ENCODE measurements at places on chromosomes 5 and 9.
A peak's percentile ranks its signal among the peaks of the same experiment; 100 is the strongest.

DNA sequence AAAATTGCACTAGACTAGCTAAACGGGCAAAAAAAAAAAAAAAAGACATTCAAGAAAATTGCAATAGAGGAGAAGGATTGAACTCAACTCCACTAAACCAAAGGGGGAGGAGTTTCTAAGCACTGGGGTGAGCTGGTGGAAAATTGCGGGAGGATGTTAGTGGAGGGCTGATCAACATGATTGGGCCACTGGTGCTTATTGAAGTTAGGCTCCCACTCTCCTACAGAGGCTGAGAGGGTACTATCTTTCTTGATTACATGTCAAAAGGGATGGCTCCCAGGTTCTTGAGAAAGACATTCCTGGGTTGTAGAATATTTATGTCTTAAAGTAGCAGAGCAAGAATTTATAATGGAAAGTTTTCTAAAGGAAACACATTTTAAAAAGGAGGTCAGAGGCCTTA lies 38.0 kb downstream of the CAMK4 start:
- H3K27me3 ChIP-seq = no peaks in the 10 kb centered on the region
- H3K36me3 ChIP-seq = peaks cover 53% of the 10 kb centered on the region
- no peak overlapping the region for H3K27ac ChIP-seq
- no peak for DNase-seq

GRCh38 chr9:120345379-120345778 lies 234.6 kb downstream of the CDK5RAP2 start:
- H3K27me3 ChIP-seq = peaks cover 8% of the 10 kb centered on the region
- no peak overlapping the region for H3K27ac ChIP-seq
- H3K4me1 ChIP-seq = no peaks in the 10 kb centered on the region
- no peak for DNase-seq

DNA sequence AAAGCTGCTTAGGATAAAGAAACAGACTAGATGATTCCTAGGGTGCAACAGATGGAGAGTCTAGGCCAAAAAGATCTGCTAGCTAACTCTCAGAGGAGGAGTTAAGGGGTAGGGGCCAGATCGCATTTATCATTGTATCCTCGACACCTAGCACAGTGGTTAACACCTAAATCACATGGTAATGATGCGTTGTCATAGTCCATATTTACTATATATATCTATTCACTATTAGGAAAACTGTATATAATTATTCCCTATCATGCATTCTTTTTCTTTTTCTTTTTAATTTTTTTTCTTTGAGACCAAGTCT lies 92.8 kb upstream of the SLC44A1 start:
- no peak overlapping the region for H3K27ac ChIP-seq
- no peaks in the 10 kb centered on the region for H3K4me1 ChIP-seq
- H3K27me3 ChIP-seq = peaks cover 7% of the 10 kb centered on the region
- DNase-seq = no peak

GRCh38 chr5:145141534-145141933 lies 693.6 kb downstream of the PRELID2 start:
- no peaks in the 10 kb centered on the region for H3K4me1 ChIP-seq
- no peak for DNase-seq
- no peaks in the 10 kb centered on the region for H3K27me3 ChIP-seq
- no peak overlapping the region for H3K27ac ChIP-seq
- no peak overlapping the region for H3K4me3 ChIP-seq

DNA sequence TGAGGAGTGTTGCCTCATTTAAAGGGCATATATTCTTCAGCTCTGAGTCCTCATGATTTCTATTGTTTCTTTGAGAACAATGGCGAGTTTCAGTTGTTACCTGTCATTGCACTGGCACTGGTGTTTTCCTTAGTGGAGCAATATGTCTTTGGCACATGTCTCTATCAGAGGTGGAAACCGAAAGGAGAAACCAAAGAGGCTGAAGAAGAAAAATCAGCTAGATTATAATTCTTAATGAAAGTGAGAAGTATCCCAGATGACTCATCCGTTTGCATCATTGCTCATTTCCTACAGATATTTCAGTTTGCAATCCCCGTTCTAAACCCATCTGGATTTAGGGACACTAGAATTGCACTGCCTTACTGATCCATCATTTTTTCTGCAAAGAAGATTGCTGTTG lies 324.6 kb downstream of the TMEM232 start:
- no peaks in the 10 kb centered on the region for H3K36me3 ChIP-seq
- H3K4me3 ChIP-seq = no peak overlapping the region
- no peak for DNase-seq
- H3K27me3 ChIP-seq = no peaks in the 10 kb centered on the region
- H3K4me1 ChIP-seq = no peaks in the 10 kb centered on the region

GRCh38 chr5:95365302-95366095 lies 25.7 kb upstream of the FAM81B start:
- H3K36me3 ChIP-seq = no peaks in the 10 kb centered on the region
- H3K27me3 ChIP-seq = no peaks in the 10 kb centered on the region
- H3K4me3 ChIP-seq = no peak overlapping the region
- no peak overlapping the region for H3K27ac ChIP-seq
- DNase-seq = no peak

DNA sequence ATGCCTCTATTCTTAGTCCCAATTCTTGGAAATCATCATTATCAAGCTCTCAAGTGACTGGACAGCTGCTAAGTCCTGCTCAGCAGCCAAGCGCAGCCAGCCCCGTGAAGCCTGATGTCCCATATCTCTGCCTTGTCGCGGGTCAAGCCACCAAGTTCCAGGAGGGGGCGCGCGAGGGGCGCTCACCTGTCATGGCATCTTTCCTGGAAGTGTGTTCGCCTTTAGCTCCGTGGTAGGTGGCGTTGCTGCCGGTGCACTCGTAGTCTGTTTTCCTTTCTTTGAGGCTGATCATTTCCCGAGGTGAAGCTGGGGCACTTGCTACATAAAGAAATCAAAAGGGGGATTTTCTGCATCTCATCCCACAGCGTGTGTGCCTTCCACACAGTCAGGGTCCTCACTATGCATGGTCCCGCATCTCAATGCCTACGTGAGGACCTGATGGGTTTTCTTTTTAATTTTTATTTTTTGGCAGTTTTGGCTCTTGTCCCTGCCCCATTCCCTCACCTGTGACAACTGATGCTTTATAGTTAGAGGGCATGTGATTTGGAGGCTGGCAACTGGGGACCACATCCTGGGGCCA lies 227.0 kb upstream of the DAP start:
- H3K27ac ChIP-seq = no peak overlapping the region
- no peak overlapping the region for H3K4me3 ChIP-seq
- no peaks in the 10 kb centered on the region for H3K36me3 ChIP-seq

DNA sequence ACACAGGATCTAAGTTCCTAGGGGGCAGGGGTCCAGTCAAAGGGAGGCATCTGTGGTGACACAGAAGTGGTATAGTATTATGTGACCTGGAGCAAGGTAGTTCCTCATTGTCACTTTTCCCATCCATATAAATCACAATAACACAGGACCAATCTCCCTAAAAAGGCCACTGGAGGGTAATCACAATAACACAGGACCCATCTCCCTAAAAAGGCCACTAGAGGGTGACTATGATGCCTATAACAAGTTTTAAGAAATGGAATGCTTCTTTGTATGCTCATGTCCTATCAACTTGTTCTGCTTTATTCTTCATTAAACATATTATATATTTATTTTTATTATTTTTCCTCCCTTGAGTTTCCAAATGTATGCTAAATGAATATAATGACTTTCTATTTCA lies 254.6 kb downstream of the ASTN2 start:
- no peak for DNase-seq
- H3K4me3 ChIP-seq = no peak overlapping the region
- no peaks in the 10 kb centered on the region for H3K36me3 ChIP-seq
- no peak overlapping the region for H3K27ac ChIP-seq
- H3K27me3 ChIP-seq = no peaks in the 10 kb centered on the region

DNA sequence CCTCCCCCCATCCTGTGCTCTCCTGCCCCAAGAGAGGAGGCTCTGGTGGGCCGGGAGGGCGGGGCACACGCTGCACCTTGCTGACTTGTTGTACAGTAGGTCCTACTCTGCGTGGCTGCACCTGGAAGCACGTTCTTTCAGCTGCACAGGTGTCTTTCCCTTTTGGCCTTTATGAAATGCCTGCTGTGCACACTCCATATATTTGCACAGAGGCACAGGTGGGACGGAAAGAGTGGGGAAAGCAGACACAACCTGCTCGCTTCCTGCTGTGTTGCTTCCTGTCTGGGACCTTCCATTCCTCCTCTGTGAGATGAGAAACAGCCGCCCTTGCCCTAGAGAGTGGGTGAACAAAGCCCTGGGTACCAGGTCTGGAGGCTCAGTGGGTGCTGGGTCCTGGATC lies 4.8 kb downstream of the USP20 start:
- H3K27ac ChIP-seq = peak overlapping the region; percentile 41
- no peaks in the 10 kb centered on the region for H3K27me3 ChIP-seq
- H3K36me3 ChIP-seq = peaks cover 20% of the 10 kb centered on the region

DNA sequence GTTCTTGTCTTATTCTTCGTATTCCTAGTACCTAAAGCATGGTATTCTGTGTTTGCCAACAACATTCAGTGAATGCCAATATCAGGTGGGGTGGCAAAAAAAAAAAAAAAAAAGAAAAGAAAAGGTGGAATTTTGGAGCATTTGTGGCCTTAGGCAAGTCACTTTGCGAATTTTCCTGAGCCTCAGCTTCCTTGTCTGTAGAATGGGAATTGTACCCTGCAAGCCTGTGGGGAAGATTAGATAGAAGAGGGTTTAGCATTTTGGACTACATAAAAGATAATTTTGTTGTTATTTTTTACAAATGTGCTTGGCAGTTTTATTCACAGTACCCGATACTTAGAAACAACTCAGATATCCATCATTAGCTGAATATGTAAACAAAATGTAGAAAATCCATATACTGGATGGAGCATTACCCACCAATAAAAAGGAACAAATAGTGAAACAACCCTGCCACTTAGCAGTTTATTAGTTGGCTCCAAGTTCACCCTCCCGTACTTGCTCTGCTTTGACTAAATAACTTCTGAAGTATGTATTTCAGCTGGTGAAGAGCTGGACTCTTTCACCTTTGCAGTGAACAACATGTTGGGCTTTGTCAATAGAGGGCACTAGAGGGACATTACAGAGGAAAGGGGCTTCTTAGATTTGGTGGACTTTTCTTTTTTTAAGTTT lies 13.6 kb downstream of the UBE2D2 start:
- peak overlapping the region; percentile 28 for H3K4me3 ChIP-seq
- DNase-seq = no peak

All from T-helper 2 cell treated with Interferon-gamma antibody and Interleukin-4, amounts not matched to agents 5 μg/mL and 100 μg/mL, for 36 hours (primary cell).